ENCODE measurements at places on chromosomes 5 and 9.

DNA sequence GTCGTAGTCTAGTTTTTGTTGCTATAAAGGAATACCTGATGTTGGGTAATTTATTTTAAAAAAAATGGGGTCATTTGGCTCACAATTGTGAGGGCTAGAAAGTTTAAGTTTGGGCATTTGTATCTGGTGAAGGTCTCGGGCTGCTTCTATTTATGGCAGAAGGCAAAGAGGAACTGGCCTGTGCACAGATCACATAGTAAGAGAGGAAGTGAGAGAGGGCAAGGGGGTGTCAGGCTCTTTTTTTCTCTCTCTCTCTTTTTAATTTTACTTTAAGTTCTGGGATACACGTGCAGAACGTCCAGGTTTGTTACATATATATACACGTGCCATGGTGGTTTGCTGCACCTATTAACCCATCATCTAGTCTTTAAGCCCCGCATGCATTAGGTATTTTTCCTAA lies 453.3 kb downstream of the DIRAS2 start:
- DNase-seq, result peak; percentile 85

DNA sequence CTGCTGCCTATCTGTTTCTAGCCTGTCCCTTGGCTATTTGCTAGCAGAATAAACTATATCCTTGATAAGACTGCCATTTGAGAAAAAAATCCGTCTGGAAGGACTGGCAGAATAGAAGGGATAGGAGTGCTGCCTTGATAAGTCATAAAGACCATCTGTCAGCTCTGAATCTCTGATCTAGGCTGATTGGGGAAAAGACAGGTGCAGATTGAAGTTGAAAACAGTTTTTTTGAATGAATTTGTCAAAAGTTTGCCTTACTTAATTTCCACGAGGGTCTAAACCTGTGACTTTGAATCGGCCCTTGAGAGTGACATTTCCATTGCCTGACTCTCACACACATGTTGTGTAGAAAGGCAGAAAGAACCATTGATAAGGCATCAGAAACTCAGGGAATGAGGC lies 218.6 kb downstream of the MAN2A1 start:
- no peak for DNase-seq

DNA sequence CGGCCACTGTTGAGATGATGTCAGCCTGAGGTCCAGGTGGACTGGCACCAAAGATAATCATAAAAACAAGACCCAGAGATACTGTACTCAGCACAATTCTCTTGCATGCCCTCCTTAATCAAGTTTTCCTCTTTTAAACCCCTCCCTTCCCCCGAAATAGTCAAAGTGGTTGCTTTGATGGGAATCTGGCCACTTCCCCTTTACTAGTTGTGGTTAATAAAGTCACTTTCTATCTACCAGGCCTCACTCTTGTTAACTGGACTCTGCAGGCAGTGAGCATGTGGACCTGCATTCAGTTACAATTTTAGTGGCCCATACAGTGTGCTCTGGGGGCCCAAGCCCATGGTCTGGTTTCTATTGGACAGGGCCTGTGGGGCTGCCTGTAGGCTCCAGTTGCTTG lies 17.5 kb downstream of the FBP2 start:
- DNase-seq, result no peak

DNA sequence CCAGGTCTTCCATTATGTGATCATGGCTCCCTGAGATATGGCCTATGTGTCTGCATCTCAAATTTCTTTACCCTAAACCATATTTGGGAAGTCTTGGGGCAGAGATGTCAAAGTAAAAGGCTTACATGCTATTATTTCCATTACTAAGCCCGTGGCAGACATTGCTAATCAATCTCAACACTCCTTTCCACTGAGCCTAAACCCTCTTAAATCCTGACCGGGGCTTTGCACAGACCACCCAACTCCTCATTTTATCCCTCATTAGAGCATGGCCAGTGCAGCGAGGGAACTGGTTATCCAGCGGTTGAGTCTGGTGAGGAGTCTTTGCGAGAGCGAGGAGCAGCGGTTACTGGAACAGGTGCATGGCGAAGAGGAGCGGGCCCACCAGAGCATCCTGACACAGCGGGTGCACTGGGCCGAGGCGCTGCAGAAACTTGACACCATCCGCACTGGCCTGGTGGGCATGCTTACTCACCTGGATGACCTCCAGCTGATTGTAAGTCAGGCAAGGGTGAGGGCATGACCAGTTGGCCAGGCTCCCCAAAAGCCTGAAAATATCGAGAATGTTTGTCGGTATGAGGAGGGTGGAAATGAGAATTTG lies 11.0 kb downstream of the BSPRY start:
- no peak for DNase-seq

GRCh38 chr5:103461243-103461642 lies 101.3 kb downstream of the NUDT12 start:
- DNase-seq, result no peak

DNA sequence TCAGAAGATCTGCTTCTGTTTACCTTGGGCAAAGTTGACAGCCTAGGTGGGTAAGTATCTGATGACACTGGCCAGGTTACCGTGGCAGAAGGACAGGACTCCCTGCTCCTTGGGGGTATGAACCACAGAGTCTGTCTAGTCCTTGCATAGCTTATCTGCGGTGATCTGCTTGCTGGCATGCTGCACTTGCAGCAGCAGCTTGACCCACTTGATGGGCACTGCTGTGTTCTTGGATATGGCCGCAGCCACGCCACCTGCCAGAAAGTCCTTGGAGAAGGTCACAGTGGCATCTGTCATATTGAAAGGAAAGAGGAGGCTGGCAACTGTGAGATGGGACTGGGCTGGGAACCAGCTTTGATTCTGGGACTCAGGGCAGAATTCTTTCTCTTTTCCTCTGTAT lies 35.9 kb upstream of the POC5 start:
- DNase-seq, result no peak

DNA sequence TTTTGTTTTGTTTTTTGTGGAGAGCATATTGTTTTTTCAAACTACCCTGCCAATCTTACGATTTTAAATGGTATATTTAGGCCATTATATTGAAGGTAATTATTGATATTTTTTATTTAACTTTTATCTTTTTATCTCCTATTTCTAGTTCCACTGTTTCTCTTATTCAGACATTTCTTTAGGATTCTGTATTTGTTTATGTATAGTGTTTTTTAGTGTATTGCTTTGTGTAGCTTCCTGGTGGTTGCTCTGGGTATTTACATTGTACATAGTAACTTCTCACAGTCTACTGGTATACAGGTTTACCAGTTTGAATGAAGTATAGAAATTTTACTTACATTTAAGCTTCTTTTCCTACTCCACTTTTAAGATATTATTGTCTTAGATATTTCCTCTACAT lies 63.2 kb downstream of the ERCC6L2 start:
- DNase-seq, result no peak

- no peak for DNase-seq
Observed at GRCh38 chr9:6631207-6631512, 14.4 kb downstream of the GLDC start.

- no peak for DNase-seq
Observed at GRCh38 chr9:121909111-121909510, 184.0 kb downstream of the TTLL11 start.

GRCh38 chr5:157651623-157652376 lies 438 bp downstream of the SOX30 start:
- no peak for DNase-seq

DNA sequence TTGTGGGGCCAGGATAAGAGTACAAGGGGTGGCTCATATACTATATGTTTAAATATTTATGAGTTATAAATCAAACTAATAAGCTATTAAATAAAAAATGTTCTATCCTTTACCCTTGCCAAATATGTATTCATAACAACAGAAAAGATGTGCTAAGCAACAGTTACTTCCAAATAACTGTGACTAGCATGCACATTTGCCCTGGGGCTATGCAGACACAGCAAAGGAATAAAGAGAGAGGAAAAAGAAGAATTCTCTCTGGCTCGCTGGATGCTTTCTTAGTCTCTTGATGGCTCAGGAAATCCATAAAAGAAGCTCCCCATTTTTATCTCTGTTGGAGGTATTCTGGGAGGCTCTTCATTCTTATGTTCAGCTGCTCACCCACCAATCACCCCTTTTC lies 182.4 kb upstream of the ATP10B start:
- no peak for DNase-seq

GRCh38 chr5:88873447-88873846 lies 9.5 kb downstream of the MEF2C start:
- no peak for DNase-seq

All from Kasumi-1 (cell line).